NCI-H2107 (cell line): ENCODE measurements at places on chromosomes 5 and 9.

DNA sequence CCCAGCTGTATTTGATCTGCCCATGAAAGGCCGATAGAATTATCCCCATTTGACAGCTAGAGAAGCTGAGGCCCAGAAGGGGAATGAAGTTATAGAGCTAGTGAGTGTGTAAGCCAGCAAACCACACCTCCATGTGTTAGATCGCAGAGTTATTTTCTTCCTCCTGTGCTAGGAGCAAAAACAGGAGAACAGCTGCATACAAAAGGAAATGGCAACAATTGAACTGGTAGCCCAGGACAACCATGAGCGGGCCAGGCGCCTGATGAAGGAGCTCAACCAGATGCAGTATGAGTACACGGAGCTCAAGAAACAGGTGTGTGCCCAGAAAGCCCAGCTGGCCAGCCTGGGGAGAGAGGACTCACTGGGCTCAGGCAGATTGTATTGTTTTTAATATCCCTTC lies 30.4 kb downstream of the RAB14 start:
- no peak for DNase-seq

DNA sequence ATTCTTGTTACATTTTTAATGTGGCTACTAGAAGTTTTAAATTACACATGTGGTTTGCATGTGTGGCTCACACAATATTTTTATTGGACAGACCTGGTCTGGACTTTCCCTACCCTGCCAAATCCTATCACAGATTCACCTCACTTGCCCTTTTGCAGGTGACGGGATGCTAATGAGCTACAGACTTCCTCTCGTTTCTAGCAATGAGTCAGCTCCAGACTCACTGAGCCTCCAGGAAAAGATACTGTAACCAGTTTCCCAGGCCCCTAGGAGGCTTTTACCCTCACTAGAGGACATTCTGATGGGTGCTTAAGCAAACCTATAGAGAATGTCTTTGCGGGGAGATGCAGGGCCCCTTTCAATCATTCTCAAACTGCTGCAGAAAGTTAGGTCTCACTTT lies 135.4 kb downstream of the WDR41 start:
- DNase-seq: peak; percentile 19

GRCh38 chr5:149152317-149152746 lies 11.0 kb downstream of the ABLIM3 start:
- DNase-seq: no peak

- DNase-seq: no peak
Measured at GRCh38 chr5:115098041-115098702, 71.5 kb downstream of the TRIM36 start.
